Cortex of kidney (tissue), 1 donor: ENCODE measurements at places on chromosomes 1 and 21.

DNA sequence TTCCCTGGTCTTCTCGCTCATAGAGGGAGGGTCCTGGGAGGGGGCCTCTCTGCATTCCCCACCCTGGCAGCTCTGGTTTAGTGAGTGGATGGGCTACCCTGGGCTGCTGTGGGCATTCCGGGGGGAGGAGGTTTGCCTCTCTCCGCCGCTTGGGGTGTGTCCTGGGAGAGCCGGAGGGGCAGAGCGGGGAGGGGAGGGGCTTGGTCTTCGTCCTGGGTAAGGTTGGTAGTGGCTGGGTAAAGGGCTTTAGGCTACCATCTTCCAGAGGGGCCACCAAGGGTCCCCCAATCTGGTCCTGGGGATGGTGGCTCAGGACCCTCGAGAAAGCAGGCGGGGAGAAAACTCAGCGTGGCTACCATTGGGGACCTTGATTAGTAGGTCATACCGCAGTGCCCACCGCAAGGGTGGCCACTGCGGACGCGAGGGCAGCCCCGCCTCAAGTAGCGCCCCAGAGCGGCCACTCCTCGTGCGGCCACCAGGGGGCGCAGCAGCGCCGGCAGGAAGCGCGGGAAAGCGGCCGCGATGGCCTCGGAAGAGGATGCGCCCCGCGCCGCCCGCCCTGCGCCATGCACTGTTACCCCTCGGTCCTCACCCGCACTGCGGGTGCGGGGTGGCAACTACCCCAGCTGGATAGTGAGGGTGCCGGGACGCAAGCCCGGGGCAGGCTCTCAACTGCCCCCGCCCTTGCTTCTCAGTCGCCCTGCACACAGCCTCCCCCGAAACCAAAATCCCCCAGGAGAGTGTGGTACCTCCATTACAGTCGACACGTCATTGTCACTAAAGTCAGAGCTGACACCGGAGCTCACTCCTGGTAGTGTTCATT, 44.1 kb upstream of the SLC25A33 start:
- DNase-seq = no peak

- DNase-seq = no peak
Observed at GRCh38 chr1:44233593-44233992, 20.3 kb downstream of the DMAP1 start.

DNA sequence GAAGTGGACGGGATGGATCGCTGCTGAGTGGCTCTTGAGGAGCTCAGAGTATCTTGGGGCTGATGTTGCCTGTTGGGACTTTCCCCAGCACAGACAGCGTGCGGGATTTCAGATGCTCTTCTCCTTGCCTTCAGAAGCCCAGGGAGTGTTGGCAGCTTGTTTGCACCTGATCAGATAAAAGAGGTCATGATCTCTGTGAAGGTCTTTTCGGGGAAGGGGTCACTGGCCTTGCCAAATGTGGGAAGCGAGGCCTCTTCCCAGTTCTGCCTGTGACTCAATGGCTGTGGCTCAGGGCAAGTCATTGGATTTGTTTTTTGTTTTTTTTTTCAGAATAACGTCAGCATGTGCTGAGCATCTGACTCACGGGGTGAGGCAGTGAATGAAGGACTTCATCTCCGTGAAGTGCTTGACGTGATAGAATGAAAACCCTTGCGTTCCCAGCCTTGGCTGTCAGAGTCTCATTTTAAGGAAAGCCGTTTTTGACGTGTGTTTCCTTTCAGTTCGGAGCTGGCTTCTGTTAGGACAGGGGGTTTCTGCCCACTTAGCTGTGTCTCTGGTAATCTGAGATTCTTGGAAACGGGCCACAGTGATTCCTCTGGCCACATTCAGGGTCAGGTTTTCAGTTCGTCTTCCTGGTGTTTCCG, 46.7 kb downstream of the GALNT2 start:
- no peak for DNase-seq

DNA sequence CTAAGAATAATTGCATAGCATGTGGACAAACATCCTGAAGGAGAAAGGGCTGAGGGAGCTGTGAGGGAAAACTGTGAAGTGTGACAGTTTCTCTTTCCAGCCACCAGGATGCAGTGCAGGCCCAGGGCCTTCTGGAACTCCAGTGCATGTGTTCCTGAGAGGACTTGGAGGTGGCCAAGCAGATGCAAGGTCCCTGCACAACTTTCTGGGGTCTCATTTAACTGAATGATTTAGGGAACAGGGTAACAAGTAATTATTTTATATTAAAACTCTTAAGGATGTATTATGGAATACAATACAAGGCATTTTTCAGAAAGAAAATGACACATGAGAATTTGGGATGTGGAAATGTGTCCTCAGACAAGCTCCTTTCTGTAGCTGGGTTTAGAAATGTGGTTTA, 61.2 kb upstream of the MCOLN3 start:
- no peak for DNase-seq

DNA sequence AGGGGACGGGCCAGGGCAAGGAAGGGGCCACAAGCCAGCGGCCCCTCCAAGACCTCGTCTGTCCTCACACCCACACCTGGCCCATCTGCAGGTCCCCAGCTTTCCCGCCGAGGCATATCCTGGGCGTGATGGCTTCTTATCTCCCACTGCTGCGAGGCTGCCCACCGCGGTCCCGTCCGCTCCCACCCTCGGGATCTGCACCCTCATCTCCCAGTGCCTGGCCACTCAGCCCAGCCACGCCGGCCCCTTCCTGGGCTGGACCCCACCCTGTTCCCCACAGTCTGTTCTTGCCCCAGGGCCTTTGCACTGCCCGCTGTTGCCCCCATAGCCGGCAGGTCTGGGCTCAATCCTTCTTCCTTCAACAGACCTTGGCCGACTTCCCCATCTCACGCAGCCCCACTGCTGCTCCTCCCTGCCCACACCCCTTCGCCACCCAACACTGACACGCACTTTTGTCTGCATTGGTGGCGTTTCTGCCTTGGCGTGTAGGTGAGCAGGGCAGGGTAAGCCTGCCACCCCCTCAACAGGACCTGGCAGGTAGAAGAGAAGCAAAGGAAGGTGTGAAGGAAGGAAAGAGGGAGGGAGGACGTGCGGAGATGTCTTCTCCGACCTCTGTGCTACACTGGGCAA, 4.4 kb upstream of the TTC34 start:
- no peak for DNase-seq

- no peak for DNase-seq
Observed at GRCh38 chr1:222370913-222371675, 176.8 kb downstream of the HHIPL2 start.

DNA sequence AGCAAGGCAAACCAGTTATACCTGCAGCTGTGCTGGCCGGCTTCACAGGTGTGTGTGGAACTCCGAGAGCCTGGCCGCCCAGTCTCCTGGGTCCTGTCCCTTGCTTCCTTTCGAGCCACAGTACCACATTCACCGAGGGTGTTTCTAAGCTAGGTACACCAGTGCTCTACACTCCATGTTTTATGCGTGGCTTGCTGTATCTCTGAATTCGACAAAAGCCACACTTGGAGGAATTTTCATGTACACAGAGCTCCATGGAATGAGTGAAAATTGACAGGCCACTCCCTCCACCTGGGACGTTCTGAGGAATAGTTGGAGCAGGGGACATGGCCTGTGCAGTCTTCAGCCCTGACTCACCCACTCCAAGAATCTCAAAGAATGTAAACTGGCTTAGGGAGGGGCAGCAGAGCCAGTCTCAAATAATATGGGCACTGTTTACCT, 14.0 kb downstream of the ETS2 start:
- DNase-seq = no peak

DNA sequence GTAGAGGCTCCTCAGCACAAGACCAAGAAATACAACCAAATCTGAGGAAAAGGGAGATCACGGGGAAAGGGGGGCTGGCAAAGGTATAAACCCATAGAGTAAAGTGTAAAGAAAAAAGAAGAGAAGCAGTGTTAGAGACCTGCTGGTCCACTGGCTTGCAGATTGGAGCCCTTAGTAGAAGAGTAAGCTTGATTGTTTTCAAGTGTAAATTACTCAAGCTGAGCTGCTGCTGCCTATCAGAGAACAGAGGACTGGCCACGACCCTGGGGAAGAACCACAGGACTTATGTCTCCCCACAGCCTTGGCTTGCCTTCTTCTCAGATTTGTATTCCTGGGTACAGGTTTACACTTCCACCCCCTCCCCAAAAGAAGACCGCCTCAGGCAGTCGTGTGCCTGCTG, 294.2 kb downstream of the LMX1A start:
- DNase-seq = no peak

- no peak for DNase-seq
Observed at GRCh38 chr1:211339631-211340041, 13.0 kb downstream of the TRAF5 start.

- no peak for DNase-seq
Observed at GRCh38 chr1:9238550-9238949, 4.0 kb downstream of the H6PD start.

GRCh38 chr1:119504831-119505230, 2.2 kb upstream of the HSD3B1 start:
- DNase-seq = no peak

DNA sequence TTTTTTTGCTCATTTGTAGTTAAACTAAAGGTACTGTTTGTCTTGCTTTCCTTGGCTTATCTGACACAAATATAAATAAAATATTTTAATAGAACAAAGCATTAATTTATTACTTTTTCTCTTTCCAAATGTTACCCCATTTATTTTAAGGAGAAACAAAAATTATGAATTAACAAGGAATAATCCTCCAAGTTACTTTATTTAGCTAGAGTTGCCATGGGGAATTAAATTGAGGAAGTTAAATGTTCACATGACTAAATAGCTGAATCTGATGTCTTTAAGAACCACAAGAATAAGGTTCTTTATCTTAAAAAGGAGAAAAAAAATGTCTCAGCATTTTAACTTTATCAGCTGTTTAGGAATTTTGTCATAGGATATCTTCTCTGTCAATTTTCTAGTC, 12.3 kb downstream of the ATG4C start:
- DNase-seq = no peak

DNA sequence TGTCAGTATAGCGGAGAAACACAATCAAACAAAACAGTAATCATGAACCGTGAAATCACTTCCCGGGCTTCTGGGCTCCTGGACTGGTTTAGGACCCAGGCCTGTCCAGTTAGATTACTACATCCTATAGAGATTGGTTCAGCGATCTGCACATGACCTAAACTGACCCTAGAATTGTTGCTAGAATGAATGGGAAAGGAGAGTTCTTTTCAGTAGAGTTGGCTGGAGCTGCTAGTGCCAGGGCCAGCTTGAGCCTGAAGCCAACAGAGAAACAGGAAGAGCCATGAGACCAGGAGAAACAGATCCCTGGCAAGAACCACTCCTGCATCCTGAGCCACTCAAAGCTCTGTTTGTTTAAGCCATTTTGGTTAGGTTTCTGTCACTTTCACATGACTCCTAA, 474.3 kb upstream of the C1orf87 start:
- DNase-seq = no peak

GRCh38 chr1:26557008-26557407, 27.4 kb downstream of the RPS6KA1 start:
- no peak for DNase-seq

DNA sequence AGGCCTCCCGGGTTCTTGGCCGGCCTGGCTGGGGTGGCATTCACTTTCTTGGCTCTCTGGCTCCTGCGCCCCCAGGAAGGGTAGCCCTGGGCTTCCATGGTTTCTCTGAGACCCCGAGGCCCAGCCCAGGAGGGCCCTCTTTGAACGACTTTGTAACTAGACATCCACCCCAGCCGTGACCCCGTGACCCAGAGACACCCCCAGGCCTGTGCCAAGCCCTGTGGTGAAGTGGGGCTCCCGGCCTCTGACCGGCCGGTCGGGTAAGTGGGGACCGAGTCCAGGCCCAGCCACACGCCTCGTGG, 64.0 kb downstream of the COL18A1 start:
- DNase-seq = no peak

DNA sequence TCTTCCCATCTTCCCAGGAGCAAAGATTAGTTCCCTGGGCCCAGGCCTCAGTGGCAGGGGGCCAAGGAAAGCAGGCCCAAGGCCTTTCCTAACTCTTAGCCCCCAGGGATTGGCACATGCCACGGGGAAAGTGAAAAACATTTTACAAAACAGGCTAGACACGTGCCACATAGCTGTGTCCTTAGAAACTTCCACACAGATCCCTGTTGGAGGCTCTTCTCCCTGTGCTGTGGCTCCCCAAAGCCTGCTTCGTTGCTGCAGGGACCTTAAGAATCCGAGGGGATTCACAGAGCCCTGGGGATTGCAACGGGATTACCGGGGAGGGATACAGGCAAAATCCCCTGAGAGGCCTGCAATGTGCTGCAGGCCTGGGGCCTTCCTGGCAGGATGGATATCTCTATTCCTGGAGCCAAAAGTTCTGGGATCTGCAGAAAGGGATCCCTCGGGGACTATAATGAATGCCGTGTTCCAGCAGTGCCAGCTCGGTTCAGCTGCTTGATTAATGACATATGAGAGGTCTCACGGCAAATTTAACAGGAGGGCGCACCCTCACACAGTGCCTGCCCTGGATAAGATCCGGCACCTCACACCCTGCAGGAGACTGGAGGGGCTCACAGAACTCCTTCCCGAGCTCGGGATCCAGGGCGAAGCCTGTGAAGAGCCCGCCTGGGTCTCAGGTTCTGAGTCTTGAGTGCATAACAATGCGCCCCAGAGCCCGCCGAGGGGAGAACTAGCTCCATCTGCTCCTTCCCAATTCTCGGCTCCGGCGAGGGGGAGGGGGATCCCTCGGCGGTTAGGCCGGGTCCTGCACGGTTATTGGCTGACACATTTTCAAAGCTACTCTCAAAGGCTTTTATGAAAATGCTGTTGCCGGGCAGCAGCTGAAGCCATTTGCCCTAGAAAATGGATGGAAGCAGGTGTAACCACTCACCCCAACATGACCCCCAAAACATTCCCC, 15.3 kb upstream of the RGS8 start:
- DNase-seq = no peak

DNA sequence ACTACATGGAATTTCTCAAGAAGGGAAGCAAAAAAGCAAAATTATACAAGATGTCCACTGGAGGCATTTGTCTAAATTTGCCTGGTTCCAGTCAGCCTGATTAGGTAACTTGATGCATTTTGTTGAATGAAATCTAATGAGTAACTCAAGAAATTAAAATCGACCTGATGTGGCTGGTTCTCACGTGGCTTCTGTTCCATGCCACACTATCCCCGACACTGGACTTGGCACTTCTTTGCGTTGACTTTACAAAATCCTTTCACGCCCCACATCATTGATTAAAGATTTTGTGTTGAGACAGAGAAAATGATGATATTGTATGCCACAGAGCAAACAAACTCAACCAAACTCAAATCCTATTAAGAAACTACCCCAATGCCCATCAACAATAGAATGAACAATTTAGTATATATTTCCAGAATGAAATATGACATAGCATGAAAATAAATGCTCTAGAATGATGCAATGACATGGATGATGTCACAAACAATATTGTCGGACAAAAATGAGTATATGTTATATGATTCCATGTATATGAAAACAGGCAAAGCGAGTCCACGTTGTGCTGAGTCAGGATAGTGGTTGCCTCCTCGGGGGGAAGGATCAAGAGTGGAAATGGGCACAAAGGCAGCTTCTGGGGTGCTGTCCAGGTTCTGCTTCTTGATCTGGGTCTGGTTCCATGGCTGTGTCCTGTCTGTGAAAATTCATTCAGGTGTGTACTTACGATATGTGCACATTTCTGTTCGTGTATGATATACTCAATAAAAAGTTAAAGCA, 12.9 kb upstream of the HMGCS2 start:
- DNase-seq = no peak

DNA sequence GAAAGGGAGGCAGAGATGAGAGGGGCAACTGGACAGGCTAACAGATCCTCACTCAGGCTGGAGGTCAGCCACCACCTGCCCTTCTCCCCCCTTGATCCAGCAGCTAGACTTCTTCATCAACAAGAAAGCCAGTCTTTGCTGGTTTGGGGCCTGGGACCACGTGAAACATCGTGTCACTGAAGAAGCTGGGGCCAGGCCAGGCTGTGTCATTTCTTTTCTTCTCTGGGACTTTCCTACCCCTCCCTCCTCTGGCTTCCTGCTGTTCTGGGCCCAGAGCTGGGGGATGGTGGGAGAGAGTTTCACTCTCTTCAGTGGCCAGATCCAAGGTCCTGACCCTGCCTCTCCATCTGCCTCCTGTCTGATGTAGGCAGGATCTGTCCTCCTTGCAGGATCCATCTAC, 18.1 kb upstream of the SLC26A9 start:
- no peak for DNase-seq
